Hematopoietic multipotent progenitor cell treated with erythropoietin and hydrocortisone succinate and interleukin-3 and kit ligand, for 4 days (in vitro differentiated cells): ENCODE measurements at places on chromosomes 7 and 10.

- no peak for DNase-seq
Measured at GRCh38 chr7:73343671-73344380, 15.9 kb downstream of the FKBP6 start.

- DNase-seq, result no peak
Measured at GRCh38 chr7:98702021-98702420, 84.9 kb downstream of the NPTX2 start.

- no peak for DNase-seq
Measured at GRCh38 chr10:110643035-110643652, 992 bp upstream of the RBM20 start.

DNA sequence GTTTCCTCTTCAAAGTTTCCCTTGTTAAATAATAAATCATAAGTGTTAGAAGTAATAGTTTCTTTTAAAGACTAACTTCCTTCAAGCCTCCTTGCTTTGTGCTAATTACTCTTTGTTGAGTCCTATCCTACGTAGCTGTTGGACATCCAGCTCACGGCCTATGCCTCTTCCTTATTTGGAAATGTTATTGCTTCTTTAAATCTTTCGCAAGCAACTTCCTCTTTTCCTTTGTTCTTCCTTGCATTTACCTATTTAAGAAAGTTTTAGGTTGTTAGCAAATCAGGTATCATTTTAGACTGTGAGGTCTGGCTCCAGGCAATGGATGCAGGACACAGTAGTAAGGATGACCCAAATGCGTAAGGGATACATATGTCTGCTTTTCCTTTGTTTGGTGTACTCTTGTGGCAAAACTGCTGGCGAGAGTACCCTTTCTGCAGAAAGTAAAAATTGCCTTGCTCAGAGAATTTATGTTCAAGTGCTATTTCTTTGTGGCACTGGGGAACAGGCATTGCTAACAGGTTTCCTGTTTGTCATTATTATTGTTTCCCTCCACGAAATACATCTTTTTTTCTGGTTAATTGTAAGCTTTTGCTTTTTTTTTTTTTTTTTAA lies 110.5 kb downstream of the DYNC2I1 start:
- DNase-seq, result peak; percentile 30

DNA sequence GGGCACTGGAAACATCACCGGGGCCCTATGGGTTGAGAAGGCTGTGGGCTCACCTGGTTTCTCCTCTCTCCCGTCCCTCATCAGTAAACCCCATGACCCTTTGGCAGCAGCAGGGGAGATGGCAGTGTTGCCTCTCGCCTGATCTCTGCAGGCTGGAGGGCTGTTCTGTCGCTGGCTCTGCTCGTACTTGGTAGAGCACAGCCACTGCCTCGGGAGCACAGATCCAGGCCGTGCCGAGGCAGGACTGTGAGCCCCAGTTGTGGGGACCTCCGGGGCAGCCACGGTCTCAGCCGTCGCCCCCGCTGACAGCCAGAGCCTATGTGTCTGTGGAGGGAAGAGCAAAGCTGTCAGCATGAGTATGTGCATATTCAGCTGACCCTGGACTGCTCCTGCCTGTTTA lies 94.9 kb downstream of the PTPRE start:
- DNase-seq, result no peak
